CD4-positive, alpha-beta T cell treated with Interleukin-15 for 1 hour (primary cell): ENCODE measurements at places on chromosomes 13 and 19.

DNA sequence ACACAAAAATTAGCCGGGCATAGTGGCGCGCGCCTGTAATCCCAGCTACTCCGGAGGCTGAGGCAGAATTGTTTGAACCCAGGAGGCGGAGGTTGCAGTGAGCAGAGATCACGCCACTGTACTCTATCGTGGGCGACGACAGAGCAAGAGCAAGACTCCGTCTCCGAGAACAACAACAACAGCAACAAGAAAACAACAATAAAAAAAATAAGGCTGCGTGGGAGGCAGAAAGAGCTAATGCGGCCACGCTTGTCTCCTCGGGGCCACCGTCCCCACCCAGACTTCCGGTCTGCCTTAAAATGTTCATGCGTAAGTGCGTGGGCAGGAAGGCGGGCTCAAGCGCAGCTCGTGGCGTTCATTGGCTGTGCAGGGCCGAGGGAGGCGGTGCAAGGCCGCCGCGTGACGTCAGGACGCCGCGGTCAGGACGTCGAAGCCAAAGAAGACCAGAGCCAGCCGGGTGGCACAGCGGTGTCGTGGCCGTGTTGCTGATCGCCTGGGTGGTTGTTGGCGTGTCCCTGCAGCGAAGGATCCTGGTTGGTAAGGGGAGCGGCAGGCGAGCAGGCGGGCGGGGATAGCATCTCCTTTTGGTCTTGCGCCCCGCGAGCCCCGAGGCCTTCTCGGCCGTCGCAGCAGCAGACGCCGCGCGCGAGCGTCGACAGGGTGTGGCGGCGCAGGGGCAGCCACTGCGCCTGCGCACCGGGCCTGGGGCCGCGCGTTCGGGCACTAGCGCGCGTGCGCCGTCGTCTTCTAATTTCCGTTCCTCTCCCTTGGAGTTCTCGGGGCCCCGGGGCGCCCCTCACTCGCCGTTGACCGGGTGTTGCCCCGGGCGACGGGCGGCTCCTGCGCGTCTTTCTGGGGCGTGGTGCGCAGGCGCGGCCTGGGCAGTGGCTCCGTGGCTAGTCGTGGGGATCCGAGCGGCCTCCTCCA, at the start of gene LENG8:
Gene LENG8 (plus strand): TSS at position 426 of the 927 bp plus-strand sequence. CDS start 2,146 bp downstream, outside the sequence.
- peak; percentile 98 for DNase-seq

DNA sequence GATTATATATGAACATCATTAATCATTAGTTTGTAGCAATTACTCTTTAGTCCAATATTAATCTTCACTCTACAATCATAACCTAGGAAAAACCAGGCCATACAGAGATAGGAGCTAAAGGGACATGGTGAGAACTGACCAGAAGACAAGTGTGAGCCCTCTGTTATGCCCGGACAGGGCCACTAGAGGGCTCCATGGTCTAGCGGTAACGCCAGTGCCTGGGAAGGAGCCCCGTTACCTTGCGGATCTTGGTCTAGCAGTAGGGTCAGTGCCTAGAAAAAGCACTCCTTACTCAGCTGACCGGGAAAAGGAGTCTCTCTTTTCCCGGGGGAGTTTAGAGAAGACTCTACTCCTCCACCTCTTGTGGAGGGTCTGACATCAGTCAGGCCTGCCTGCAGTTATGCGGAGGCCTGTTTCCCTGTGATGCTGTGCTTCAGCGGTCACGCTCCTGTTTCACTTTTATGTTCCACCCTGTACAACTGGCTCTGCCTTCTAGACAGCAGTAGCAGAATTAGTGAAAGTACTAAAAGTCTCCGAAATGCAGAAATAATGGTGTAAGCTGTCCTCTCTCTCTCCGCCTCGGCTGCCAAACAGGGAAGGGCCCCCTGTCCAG, 13.8 kb downstream of the OR7D4 start:
- peak; percentile 66 for DNase-seq

GRCh38 chr19:41407271-41407670, 9.7 kb downstream of the BCKDHA start:
- no peak for DNase-seq

GRCh38 chr13:54945973-54946372, 1917.4 kb downstream of the OLFM4 start:
- no peak for DNase-seq

DNA sequence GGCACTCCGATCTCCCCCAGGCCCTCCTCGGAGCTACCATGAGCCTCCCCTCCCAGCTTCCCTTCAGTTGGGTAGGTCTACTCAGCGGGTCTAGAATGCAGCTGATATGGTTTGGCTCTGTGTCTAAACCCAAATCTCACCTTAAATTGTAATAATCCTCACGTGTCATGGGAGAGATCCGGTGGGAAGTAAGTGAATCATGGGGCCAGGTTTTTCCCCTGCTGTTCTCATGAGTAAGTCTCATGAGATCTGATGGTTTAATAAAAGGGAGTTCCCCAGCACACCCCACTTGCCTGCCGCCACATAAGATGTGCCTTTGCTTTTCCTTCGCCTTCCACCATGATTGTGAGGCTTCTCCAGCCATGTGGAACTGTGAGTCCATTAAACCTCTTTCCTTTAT, 14.5 kb upstream of the DOCK9 start:
- DNase-seq = no peak
